Fibroblast of skin of right quadriceps (primary cell): ENCODE measurements at places on chromosomes 13 and 19.
A peak's percentile ranks its signal among the peaks of the same experiment; 100 is the strongest.

DNA sequence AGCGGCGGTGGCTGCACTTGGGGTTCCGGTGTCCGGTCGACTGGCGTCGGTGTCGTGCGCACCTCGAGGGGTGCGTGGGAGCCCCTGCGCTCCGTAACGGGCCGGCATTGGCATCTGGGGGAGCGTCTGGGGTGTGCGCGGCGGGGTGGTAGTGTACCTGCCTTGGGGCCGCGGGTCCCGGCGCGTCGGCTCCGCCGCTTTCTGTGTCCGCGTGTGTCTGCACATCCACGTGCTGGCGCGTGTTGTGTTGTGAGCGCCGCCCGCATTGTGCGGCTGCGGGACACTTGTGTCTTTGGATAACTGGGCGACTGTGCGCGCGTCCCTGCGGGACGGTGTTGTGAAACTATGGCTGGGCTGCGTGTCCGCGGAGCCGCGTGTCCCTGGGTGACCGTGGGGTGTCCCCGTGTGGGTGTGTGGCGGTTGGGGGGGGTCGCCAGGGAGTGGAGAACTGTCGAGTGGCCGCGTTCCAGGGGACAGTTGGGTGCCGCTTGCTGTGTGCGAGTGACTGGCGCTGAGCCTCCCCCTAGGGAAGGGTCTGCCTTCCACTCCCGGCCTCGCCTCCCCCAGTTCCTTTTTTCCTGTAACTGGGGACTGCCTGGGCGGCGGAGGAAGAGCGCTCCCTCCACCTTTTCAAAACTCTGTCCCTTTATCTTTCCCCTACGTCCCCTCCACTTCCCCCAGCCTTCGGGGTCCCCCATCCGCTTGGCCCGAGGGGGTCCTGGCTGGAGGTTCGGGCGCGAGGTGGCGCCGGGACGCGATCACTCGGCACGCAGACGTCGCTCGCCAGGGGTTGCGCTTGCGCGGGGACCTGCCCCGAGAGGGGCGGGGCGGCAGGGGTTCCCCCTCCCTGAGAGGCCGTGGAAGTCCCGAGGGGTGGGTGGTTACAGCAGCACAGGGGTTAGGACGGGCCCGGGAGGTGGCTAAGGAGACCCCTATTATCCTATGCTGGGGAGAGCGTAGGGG, 5.7 kb upstream of the NFIC start:
- no peak for DNase-seq

DNA sequence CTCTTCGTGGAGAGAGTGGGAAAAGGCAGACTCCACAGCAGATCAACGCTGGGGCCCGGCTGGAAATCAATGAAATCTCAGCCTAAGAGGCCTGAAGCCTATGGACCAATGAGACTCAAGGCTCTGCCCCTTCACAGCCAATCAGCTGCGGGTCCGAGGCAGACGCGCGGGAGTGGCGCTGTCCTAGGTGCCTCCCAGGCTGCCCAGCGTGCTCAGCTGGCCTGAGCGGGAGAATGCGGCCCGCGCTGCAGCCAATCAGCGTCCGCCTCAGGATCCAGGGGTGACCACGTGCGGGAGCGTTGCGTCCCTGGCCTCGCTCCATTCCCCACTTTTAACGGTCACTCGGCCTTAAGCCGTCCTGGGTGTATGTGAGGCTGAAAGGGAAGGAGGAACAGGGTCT, at the start of gene ZBTB32:
Gene ZBTB32 (plus strand): TSS at position 341 of the 400 bp plus-strand sequence. CDS start 10,069 bp downstream, outside the sequence.
- DNase-seq, result peak; percentile 52

DNA sequence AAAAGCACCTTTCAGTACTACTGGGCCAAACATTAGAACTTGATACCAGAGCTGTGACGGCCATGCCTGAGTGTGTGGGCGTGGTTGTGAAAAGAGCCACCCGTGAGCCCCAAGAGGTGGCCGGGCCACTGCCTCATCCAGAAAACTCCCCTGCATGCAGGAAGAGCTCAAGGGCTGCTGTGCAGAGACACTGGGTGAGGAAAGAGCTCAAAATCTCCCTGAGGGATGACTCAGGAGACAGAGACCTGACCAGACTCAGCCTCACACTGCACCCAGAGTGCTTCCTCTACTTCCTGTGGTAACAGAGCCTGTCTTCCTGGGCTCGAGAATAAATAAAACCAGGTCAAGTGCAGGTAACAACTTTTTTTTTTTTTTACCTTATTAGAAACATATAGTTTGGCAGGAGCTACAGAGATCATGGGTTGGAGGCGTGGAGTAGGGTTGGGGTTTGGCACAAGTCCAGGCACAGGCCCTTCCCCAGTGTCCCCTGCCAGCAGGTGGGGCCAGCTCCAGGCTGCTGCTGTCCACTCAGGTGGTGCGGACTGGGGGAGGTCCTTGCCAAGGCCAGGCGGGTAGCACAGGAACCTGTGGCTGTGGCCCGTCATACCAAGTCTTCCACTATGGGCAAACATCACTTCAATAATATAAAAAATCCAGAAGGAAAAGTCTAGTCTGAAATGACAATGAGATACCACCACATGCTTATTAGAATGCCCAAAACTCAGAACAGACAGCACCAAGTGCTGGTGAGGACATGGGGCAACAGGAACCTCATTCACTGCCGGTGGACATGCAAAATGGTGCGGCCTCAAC, 25.5 kb downstream of the ELL start:
- peak; percentile 58 for DNase-seq

DNA sequence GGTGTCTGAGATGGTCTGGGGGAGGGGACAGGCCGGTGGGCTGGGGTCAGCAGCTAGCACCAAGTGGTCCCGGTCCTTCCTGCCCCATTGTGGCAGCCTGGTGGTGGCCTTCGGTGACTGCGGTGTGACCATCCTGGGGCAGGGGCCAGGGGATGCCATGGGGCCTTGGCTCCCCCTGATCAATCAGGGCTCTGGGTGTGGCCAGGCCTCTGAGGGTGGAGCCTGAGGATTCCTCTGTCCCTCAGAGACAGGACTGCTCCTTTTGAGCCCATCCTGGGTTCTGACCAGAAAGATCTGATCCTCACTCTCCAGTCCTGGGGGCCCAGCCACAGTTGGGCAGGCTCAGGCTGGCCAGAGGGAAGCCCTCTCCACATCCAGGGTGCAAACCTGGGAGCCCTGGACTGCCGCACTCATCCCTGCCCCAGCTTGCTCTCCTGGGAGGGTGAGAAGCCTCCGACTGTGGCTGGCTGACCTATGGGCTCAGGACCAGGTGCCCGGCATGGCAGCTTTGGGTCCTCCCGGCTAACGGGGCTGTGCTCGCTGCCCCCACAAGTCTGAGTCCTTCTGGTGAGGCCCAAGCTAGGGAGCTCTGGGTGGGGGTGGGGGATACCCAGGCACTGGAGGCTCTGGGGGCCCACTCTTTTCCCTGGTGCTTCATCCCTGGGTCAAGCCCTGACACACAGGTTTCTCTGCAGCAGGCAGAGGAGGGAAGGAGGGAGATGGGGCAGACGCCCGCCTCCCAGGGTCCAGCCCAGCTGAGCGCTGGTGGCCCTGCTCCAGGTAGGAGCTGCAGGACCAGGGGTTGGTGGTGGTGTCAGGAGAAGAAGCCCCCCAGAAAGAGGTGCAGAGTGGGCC, 59.5 kb downstream of the IER2 start:
- DNase-seq, result no peak

DNA sequence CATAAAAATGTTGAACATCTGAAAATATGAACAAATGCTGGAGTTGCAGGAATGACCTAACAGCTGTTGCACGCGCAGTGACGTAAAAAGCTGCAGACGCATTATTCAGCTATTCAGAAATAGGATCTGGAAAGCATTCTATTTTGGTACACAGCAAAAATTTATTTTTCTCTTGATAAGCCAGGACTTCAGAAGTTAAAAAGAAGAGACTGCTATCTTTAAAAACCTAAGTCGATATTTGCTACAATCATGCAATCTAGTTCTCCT, 36.9 kb upstream of the STARD13 start:
- DNase-seq, result peak; percentile 68

GRCh38 chr13:33119856-33120543, 103.8 kb downstream of the KL start:
- no peak for DNase-seq

DNA sequence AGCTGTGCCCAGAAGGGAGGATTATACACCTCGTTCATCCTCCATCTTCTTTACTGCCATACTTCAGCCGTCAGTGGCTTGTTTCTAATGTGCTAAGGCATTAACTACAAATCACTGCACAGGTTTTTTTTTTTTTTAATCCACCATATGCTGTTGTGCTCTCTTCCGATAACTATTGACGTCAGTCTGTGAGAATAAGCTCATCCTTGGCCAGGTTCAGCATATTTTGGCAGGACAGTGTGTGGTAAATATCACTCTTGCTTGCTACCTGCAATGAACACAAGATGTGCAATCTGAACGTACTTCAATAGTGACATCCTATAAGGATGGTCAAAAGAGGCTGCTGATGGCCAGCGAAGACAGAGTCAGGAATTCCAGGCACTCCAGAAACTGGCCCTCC, 2030.7 kb upstream of the PCDH20 start:
- no peak for DNase-seq

DNA sequence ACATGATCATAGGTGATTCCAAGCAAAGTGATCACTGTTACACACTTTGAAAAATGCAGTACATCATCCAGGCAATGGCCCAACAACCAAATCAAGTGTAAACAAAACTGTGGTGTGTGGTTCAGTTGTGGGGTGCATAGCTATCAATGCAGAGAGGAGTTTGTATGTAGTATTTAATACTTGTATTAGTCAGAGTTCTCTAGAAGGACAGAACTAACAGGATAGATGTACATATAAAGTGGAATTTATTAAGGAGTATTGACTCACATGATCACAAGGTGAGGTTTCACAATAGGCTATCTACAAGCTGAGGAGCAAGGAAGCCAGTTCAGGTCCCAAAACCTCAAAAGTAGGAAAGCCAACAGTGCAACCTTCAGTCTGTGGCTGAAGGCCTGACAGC, 249.3 kb upstream of the HTR2A start:
- peak; percentile 72 for DNase-seq

DNA sequence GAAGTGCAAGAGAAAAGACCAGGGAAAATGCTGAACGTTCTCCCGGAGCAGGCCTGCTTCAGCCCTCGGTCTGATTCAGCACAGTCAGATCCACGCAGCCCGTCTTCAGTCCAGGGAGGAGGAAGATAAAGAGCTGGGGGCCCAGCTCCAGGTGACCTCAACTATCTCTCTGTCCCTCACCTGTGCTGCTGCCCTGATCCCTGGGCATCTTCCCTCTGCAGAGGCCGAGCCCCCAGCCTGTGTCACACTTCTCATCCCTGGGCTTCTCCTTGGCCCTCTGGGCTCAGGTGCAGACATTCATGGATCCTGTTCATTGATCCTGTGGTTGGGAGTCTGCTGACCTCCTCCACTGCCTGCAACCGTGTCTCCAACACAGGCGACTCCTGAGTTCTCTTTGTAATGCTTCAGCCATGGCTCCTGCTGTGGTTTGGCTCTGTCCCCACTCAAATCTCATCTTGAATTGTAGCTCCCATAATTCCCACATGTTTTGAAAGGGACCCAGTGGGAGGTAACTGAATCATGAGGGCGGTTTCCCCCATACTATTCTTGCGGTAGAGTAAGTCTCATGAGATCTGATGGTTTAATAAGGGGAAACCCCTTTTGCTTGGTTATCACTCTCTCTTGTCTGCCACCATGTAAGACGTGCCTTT, 27.9 kb downstream of the COL4A2 start:
- DNase-seq, result peak; percentile 58

DNA sequence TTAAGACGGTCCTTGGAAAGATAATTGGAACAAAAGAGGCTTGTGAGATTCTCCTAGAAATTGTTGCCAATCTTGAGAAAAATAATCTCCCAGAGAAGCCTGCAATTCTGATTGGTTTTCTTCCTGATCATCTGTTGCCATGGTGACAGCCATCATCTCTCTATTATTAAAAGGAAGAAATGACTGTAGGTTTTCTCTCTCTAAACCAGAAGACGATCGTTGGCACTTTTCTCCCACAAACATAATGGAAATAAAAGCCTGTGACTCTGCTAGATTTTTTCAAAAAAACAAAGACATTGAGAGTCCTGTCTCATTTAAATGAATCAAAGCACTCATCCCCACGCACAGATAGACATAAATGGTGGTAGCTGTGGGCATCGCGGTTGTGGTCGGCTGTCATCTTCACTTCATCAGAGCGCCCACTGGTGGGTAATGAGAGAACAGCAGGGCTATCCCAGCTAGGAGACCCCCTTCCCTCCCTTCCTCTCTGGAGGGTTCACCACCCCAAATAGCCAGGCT, 21.7 kb upstream of the CALM3 start:
- no peak for DNase-seq

DNA sequence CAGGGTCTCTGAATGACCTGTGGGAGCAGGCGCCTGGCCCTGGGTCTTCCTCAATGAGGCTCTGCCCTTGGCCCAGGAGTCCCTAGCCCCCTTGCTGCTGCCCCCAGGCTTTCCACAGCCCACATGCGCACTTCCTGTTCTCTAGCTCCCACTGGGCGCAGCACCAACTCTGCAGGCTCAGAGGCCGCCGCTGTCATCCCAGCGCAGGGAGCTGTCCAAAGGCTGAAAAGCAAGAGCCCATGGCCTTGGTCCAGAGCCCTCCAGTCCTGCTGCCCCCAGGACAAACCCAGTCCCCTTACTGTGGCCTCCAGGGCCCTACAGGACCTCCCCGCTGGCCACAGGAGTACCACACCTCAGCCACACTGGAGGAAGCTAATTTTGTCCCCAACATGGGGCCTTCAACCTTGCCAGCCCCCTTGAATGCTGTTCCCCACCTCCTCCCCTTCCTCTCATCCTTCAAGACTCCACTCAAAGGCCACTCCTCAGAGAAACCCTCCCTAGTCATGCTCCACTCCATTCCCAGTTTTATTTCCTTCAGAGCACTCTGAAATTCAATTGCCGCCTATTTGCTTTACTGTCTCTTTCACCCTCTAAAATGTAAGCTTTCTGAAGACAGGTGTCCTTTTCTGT, 8.0 kb upstream of the POU2F2 start:
- DNase-seq, result peak; percentile 66
